ENCODE measurements at places on chromosomes 4 and X. TPM values are rescaled to one million over a fixed set of nuclear protein-coding genes. Genes with fewer than 3 reads are reported as not detected.

ADAM29 gene
- 0.53 TPM for polyA plus RNA-seq

MEPE gene
- not detected for polyA plus RNA-seq

C1QTNF7 gene
- polyA plus RNA-seq: not detected

ART3 gene
- not detected for polyA plus RNA-seq

MAGIX gene
- polyA plus RNA-seq: 0.25 TPM

TLR1 gene
- 9.8 TPM for polyA plus RNA-seq

GRK4 gene
- polyA plus RNA-seq: 2.5 TPM

CRMP1 gene
- 0.10 TPM for polyA plus RNA-seq

AKAP4 gene
- polyA plus RNA-seq: not detected

CD38 gene
- 2.1 TPM for polyA plus RNA-seq

SLC4A4 gene
- 9.1 TPM for polyA plus RNA-seq

ZNF157 gene
- polyA plus RNA-seq: not detected

SERPINA7 gene
- polyA plus RNA-seq: not detected

KLF8 gene
- 0.64 TPM for polyA plus RNA-seq

PSAPL1 gene
- polyA plus RNA-seq: not detected

NDNF gene
- polyA plus RNA-seq: not detected

ZNF732 gene
- not detected for polyA plus RNA-seq

GPR50 gene
- polyA plus RNA-seq: not detected

AKAP17A gene
- 52.1 TPM for polyA plus RNA-seq

IL2 gene
- polyA plus RNA-seq: 0.46 TPM

Measured in CD8-positive, alpha-beta memory T cell (primary cell).